ENCODE measurements at places on chromosomes 5 and 9.

DNA sequence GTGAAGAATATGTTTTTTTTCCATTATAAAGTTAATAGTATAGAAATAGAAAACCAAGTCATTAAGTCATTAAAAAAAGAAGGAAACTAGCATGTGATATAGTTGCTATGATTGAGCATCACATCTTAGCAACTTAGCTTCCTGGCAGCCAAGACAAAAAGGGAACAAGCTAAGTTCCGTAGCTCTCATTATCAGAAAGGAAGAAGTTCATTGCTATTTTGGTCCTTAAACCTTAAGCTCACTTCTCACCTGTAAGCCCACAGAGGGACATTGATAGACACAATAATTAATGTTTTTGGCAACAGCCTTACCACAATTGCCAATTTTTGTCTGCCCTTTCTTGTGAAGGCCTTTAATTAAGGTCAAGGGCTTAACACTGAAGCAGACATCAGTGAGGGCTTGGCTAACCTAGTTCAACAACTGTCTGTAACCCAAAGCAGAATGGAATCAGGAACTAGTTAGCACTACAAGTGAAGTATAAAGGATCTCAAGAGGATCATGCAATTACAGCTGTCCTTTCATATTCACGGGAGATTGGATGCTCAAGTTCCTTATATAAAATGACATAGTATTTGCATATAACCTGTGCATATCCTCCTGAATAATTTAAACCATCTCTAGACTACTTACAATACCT is 24.0 kb upstream of the KLF4 start:
- DNase-seq = no peak

GRCh38 chr5:4901924-4902323 is 238.2 kb upstream of the ADAMTS16 start:
- no peak for DNase-seq

GRCh38 chr5:158886957-158887356 is 212.8 kb downstream of the EBF1 start:
- no peak for DNase-seq

DNA sequence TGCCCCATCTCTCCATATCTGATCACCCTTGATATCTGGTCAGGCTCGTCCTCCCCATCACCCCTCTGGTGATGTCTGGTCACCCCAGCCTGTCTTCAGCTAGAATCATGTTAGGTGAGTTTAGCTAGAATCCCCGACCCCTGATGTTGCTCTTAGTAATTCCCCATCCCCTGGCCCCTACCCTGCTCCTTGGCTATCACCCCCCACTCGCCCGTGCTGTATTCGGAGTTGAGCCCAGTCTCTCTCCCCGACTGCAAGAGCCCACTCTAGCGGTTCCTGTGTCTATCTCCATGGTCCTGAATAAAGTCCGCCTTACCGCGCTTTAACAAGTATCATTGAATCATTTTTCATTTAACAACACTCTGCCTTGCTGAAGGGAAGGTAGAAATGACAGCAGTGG is 33.7 kb downstream of the ADAMTS2 start:
- DNase-seq = no peak

DNA sequence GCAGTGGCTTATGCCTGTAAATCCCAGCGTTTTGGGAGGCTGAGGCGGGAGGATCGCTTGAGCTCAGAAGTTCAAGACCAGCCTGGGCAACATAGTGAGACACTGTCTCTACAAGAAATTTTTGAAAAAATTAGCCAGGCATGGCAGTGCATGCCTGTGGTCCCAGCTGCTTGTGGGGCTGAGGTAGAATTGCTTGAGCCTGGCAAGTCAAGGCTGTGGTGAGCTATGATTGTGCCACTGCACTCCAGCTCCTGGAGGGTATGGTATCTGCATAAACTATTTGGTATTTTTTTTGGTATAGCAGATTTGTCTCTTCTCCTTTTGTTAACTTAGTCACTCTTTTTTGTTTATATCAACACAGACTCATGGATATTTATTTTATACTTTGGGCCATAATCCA is 61.5 kb upstream of the TEX48 start:
- no peak for DNase-seq

DNA sequence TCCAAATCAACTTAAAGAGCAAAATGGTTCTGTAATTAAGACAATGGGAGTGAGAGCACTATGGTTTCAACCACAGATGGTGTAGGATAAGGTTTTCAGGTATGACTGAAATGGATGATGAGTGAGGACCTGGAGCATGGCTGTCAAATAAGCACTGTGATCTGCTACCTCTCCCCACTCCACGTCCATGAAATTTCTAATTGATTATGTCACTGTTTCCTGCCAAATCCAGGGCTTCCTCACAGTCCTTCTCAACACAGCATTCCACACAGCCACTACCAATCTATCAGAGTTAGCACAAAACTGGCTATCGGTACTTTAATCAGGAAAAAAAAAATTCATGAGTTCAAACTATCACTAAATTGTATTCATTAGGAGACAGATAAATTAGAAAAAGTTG is 420.4 kb upstream of the WWC1 start:
- DNase-seq = no peak

DNA sequence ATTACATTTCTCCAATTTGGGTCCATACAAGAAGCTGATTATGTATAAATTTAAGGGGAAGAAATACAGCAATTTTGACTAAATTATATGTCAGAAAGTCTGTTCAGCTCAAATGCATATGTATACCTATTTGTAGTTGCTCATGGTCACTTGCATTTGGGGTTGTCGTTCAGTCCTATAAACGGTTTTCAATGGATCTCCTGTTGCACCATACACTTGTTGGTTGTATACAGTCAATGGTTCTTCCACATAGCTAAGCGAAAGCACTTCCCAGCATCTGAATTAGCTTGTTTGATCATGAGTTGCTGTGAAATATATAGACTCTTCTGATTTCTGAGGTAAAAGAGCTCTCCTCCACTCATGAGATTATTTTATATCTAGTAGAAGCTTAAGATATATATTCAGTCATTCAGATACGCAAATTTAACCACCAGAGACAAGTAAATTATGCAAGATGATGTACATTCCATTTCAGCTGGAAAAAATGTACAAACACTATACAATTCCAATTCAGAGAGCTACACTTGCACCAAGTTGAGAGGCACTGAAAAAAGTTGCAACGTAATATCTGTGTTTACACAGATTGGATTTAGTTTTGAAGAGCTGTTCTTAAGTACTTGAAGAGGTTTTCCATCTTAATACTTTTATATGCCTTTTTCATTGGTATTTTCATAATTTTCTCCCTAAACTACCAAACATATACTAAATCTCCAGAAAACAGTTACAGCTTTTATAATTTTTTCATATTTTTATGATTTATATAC is 64.4 kb upstream of the POU5F2 start:
- no peak for DNase-seq

- no peak for DNase-seq
These were observed 74.0 kb downstream of the KCNN2 start for GRCh38 chr5:114435885-114436299.

- no peak for DNase-seq
These were observed 135.8 kb downstream of the PCSK1 start for GRCh38 chr5:96297290-96297689.

DNA sequence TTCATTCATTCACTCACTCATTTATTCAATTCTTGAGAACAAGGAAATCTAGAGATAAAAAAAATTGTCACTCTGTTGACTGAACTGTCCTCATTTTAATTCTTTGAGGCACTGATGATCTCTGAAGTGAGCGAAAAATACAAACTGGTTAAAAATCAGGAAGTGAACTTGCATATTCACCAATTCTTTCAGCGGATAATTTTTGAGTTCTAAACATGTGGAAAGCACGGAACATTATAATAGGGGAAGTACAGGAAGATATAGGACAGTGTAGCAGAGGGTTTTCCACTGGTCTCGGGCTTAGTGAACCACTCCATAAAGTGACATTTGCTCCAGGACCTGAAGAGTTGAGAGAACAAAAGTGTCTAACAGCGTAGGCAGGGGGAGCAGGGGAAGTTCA is 169.5 kb downstream of the TLR4 start:
- DNase-seq = no peak

DNA sequence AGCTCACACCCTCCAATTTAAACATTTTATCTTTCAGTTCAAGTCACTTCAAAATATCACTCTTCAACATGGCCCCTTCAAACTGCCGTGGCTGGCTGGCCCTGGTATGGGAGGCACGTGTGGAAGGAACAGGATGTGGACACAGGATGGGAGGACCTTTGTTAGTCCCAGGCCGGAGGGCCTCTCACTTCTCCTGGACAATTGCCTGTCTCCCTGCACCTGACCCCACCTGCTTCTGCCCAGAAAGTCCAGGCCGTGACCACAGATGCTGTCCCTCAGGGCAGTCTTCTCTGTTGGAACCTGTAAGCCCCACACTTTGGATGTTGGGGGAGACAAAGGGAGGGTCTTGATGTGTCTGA is 19.4 kb downstream of the AMBP start:
- DNase-seq = no peak

Measured in esophagus squamous epithelium (tissue), 5 donors.